Heart left ventricle (tissue), 16 donors: ENCODE measurements at places on chromosomes 3 and 15. TPM values are rescaled to one million over a fixed set of nuclear protein-coding genes. Genes with fewer than 3 reads are reported as not detected.

EFCC1 gene
- 0.91 TPM for polyA plus RNA-seq

SLCO2A1 gene
- polyA plus RNA-seq, result 13.9 TPM

MGLL gene
- 38.5 TPM for polyA plus RNA-seq

TRIM42 gene
- not detected for polyA plus RNA-seq

TM6SF1 gene
- 2.7 TPM for polyA plus RNA-seq

LIPH gene
- 0.08 TPM for polyA plus RNA-seq

RAB6B gene
- 15.4 TPM for polyA plus RNA-seq

TMC3 gene
- not detected for polyA plus RNA-seq

RFT1 gene
- 5.0 TPM for polyA plus RNA-seq

CFAP100 gene
- polyA plus RNA-seq, result not detected

SMARCC1 gene
- 5.8 TPM for polyA plus RNA-seq

GOLGA8N gene
- 12.6 TPM for polyA plus RNA-seq

CCR3 gene
- not detected for polyA plus RNA-seq

AHSG gene
- polyA plus RNA-seq, result 0.06 TPM

HGD gene
- polyA plus RNA-seq, result not detected

PPP1R14D gene
- polyA plus RNA-seq, result not detected

WDR6 gene
- polyA plus RNA-seq, result 73.6 TPM
